ENCODE measurements at places on chromosomes 16 and 17.

- DNase-seq: no peak
Observed at GRCh38 chr16:58109330-58109729, 19.9 kb downstream of the CFAP20 start.

GRCh38 chr17:81431545-81432482 is 36.6 kb downstream of the BAHCC1 start:
- DNase-seq: no peak

DNA sequence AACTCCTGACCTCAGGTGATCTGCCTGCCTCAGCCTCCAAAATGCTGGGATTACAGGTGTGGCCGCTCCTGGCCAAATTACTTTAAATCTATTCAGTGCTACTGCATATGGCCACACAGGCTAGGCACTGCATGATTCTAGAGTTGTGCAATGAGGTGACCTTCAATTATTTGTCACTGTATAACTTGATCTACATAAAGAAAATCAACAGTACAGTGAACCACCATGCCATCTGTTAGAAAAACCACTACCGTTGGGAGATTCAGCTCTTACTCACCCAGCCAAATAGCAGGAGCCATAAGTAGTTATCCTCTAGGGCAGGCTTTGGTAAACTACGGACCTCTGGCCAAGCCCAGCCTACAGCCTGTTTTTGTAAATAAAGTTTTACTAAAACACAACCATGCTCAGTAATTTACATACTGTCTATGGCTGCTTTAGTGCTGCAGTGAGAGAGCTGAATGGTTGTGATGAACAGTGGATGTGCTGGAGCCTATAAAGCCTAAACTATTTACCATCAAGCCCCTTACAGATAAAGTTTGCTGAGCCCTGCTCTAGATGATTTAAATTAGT is 40.7 kb upstream of the TANC2 start:
- DNase-seq: no peak

GRCh38 chr17:40499551-40500189 is 1.8 kb downstream of the TNS4 start:
- DNase-seq: no peak

GRCh38 chr17:28319598-28319935 is 567 bp downstream of the TMEM97 start:
- DNase-seq: no peak

DNA sequence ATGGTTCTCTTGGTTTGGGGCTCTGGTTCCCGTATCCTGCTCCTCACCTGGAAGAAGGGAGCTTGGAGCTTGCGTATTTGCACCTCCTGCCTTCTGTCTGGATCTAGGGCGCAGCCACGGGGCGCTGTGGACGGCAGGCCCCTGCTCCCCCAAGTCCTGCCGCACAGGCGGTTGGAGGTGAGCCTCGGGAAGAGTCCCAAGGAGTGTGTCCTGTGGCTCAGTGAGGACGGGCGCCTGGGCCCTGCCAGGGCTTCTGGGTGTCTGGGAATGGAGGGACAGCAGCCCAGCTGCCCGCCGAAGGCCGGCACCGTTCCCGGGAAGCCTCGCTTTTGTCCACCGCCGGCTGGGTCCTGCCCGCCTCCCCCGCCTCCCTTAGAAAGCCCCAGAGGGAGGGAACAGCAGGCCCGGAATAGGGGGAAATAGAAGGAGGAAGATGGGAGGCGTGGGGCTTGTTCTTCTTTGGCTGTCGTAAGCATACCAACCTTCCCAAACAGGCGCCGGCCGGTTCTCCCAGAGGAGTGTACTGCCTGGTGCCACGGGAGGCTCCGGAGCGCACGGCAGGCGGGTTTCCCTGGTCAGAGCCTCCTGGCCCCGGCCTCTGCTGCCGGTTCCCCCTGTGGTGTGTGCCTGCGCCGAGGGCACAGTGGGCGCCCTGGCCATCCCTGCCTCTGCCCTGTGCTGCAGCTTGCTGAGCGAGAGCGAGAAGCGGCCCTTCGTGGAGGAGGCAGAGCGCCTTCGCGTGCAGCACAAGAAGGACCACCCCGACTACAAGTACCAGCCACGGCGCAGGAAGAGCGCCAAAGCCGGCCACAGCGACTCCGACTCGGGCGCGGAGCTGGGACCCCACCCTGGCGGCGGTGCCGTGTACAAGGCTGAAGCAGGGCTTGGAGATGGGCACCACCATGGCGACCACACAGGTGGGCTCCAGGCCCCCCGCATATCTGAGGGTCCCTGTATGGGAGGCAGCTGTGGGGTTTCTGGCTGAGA is 1.8 kb downstream of the SOX8 start:
- no peak for DNase-seq

DNA sequence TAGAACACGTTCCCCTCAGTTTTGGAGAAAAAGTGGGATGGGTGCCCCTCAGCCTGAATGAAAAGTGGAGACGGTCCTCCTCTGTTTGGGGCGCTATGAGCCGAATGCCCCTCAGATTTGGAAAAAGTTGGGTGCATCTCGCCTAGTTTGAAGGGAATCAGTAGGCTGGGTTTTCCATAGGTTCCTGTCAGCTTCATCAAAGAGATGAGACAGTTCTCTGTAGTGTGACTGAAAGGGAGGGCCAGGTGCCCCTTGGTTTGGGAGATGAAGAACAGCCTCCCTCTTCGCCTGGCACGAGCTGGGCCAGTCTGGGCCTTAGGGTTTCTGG is 742 bp upstream of the SLC9A5 start:
- DNase-seq: no peak

DNA sequence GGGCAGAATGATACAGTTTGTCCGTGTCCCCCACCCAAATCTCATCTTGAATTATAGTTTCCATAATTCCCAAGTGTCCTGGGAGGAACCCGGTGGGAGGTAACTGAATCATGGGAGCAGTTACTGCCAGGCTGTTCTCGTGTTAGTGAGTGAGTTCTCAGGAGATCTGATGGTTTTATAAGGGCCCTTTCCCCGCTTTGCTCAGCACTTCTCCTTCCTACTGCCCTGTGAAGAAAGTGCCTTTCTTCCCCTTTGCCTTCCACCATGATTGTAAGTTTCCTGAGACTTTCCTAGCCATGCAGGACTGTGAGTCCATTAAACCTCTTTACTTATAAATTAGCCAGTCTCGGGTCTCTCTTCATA is 28.9 kb upstream of the SEC14L1 start:
- DNase-seq: no peak

GRCh38 chr16:4612977-4613635 is 1.6 kb downstream of the UBALD1 start:
- DNase-seq: peak; percentile 4

GRCh38 chr16:85350973-85351372 is 238.7 kb upstream of the CIBAR2 start:
- DNase-seq: peak; percentile 7

DNA sequence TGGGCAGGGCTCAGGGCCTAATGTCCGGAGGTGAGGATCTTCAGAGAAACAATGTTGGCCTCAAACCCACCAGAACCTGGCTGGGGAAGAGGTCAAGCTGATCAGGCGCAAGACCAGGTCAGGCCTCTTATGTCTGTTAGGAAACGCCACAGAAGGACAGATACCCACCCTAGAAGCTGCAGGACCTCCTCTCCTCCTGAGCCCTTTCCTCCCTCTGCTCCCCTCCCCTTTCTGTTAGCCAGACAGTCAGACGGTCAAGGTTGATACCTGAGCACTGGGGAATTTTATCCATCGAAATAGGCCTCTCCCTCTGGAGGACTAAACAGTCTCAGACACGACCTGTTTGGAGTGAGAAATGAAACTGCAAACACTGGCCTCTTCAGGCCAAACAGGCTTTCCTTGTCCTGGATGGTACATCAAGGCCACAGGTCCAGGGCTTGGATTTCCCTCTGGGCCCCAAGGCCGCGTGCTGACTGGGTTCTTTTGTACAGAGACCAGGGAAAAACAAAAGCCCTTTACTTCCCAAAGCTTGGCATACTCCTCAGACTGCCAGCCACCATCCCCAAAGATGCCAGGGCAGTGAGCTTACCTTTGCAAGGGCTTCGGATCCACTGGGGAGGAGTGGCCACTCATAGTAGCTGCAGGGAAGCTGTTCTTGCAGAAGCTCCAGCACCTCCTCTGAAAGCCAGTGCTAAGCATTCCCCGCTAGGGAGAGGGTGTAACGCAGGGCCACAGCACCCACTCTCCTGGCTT is 135.8 kb downstream of the CCDC182 start:
- DNase-seq: no peak

DNA sequence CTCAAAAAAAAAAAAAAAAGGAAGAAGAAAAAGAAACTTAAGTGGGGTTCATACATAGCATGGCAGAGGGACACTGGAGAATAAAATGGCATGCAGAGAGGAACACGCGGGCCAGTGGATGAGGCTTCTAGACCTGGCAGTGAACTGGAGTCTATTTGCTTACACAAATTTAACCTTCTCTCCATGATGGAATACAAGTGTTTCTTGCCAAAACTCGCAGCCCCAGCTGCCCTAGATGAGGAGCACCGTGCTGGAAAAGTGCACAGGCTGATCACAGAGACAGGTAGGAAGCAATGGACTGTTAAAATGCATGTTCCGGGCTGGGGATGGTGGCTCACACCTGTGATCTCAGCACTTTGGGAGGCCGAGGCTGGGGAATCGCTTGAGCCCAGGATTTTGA is 9.3 kb downstream of the SSTR2 start:
- no peak for DNase-seq

- DNase-seq: no peak
Observed at GRCh38 chr16:2598723-2599122, 60.9 kb downstream of the PDPK1 start.

DNA sequence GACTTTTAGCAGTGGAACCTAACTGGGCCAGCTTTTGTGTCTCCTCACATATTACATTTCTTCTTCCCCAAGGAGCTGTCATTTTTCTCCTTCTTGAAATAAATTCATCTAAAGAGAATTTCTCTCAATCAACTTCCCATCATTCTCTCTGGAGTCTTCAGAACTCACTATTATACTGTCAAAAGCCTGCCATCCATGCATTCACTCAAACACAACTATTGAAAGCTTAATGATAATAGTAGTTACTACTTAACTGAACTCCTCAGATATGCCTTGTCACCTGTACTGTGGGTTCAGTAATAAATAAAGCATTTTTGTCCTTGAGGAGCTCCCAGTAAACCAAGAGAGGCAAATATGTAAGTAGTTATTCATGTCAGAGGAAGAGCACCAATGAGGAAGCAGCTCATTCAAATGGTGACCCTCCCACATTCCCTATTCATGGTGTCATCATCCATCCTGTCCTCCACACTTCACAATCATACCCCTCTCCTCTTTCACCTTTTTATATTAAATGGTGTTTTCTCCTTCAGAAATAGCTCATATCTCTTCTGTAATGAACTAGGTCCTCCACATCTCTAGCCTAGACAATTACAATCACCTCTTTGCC is 162.6 kb downstream of the CA10 start:
- DNase-seq: no peak

DNA sequence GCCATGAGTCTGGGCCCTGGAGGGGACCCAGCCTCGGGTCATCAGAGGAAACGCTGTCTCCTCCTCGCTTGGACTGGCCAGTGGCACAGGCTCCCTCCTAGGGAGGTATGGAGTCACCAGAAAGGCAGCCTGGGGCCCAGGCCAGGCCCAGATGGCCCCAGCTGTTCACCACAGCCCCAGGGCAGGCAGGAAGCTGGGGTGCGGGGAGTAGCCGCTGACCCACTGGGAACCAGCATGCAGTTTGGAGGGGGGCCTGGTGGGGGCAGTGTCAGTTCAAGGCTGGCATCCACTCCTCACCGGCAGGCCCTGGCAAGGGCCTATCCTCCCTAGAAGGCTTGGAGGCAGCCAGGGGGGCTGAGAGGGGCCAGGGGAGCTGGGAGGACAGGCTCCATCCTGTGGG is 48.8 kb downstream of the SDK2 start:
- no peak for DNase-seq

Data from GF-D8 (cell line).